GM10248 (cell line): ENCODE measurements at places on chromosomes 1 and 21.

- no peak for DNase-seq
These were observed 56.3 kb downstream of the PALMD start for GRCh38 chr1:99702221-99702620.

DNA sequence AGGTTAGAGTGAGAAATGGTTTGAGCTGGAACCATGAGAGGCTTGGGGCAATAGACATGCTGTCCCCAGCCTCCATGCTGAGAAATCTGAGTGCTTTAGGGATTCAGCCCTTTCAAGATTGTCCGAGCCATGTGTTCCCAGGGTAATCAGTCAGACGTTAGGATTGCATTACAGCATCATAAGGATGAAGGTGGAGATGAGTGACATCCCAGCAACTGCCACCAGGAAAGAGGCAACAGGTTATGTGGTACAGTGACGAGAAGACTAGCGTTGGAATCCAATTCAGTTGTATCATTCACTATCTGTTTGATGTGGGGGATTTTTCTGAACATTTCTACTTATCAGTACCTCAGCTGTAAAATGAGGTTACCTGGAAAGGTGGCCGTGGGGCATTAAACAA is 1.7 kb downstream of the CAMK1G start:
- no peak for DNase-seq

DNA sequence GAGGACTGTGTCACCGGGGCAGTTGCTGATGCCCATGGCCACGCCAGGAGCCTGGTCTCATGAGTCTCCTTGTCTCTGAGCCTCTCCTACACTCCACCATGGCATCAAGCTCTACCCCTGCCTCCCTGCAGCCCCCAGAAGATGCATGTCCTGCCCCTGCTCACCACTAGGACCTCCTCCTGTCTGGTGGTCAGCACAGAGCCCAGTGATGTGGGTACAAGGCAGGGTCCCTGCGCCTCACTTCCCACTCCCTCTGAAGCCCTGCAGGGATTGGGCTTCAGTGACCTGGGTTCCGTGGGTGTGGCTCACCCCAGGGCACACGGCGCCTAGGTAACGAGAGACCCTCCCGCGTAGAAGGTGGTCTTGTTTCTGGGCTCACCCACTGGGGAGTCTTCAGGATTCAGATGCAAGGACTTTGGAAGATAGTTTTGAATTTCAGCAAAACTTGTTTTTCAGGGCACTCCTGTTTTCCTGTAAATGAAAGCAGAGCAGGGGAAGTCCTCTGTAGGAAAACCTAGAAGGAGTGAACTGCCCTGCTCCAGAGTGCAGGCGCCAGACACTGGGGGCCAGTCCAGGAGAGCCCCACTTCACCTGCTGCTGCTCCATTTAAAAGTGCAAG is 2.8 kb downstream of the COL18A1 start:
- no peak for DNase-seq

DNA sequence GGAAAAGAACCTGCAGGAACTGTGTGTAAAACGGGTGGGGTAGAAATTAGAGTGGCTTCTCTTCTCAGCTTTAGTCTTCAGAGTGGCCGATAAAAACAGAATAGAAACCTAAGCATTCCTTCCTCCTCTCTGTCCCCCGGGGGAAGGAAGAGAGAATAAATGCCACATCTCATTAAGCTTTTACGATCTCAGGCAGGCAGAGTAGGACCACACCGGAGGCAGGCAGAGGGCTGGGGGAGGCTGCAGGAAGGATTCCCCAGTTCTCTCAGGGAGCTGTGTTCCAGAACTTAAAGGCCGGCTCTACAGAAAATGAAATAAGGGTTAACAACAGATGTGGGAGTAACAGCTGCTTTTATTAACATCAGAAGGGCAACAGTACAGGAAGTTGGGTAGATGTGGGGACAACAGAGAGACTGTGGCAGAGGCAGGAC is 24.5 kb upstream of the MEF2D start:
- no peak for DNase-seq

DNA sequence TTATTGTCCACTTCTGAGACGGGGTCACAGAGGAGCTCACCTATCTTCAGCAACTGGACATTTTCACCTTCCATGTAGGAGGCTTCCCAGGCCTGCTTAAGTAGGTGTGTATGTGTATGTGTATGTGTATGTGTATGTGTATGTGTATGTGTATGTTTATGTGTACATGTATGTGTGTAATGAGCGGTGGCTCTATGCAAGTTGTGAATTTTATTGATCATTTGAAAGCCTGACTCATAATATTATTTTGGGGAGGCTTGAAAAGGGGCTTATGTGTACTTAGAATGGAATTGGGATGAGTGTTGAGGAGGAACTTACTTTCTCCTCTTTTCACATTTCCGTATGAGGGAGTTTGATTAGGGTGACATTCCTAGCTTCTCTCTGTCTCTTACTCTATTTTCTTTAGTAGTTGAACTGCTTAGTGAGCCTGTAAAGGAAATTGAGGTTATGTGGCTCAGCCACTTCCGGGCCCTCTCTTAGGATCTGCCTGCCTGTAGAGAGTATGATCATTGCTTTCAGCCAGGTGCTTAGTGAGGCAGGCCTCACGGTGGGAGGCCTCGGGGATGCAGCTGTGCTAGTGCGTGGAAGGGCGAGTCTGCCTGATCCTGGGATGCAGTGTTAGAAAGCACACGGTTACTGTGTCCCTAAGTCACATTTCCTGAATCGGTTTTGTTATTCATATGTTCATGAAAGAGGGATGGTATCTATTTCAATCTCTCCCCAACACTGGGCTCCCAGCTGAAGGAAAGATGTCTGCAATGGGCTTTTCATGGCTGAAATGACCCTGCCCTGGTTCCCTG is 61.0 kb downstream of the IER5 start:
- DNase-seq = peak; percentile 59

DNA sequence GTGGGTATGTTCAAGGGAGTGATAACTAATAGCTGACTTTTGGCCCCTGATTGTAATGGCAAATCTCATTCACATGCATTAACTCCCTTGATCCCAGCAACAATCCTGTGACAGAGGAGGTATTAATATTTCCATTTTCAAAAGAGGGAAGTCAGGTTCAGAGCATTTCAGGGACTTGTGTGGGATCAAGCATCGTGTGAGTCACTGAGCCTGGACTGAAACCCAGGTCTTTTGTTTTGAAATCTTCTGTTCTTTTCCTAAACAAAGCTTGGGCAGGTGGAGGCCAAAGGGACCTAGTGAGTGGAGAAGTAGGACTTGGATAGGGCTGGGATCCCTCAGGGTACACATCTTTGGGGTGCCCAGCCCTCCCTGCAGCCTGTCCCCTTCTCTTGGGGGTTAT is 37.9 kb downstream of the ETNK2 start:
- DNase-seq = no peak

DNA sequence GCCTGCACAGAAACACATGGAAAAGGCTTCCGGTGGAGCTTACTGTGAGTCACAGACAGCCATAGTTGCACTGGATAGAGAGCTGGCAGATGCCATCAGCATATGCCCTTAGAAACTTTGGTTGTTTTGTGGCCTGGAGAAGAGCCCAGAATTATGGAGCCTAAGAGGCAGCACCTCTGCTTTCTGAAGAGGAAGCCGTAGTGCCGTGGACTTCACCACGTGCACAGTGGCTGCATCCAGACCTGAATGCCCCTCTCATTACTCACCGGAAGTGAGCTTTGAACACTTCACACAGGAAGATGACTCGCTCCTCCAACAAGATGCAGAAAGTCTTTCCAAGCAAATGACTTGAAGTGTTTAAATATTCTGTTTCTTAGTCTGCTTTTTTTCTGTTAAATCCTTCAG is 28.4 kb downstream of the JUN start:
- peak; percentile 44 for DNase-seq

GRCh38 chr1:167430849-167431242 is 87.5 kb downstream of the CD247 start:
- no peak for DNase-seq

DNA sequence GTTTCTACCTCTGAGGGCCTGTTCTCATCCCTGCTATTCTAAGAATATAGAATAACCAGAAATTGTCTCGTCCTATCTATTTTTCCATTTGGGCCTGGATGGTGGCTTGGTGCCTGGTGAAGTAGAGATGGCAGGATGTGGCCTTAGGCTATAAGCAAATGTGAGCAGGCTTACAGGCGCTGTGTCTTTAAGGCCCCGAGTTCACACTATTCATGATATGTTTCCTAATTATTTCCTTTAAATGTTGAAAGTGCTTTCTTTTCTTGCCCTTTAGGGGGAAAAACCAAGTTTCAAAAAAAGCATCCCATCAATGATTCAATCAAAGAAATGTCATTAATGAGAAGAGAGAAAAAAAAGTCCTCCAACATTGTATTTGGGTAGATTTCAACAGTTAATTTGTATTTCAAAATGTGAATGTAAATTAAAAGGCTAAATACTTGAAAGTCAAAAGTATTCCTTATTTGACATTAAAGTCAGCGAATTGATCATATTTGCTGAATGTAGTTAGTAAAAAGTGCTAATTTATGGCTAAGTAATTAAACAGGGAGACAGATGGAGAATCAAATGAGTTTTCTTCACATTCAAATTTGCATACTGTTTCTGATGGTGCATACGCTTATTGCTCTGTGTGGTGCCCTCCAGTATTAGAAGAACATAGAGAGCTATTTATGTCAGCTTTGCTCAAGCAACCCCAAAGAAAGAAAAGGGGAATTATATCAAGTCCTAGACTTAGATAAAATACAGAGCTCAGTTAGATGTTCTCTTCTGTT is 34.0 kb upstream of the HUNK start:
- no peak for DNase-seq

DNA sequence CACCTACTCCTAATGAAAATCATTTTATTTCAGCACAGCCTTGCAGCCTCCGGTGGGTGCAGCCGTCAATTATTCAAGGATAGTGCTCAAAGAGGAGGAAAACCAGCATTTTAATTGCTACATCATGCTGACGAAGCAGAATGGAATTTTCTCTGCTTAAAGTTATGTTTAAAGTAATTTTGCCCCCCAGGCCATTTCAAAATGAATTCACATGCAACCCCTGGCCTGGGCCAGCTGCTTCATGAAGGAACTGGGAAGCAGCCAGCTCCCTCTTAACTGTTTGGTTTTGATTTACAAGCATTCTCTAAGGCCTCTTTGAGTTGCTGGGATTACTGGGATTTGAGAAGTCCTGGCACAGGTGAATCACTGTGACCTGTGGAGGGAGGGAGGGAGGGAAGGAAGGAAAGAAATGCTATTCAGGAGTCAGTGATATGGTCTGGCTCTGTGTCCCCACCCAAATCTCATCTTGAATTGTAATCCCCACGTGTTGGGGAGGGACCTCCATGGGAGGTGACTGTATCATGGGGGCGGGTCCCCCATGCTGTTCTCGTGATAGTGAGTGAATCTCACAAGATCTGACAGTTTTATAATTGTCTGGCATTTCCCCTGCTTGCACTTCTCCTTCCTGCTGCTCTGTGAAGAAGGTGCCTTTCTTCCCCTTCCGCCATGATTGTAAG is 66.0 kb downstream of the PGBD5 start:
- no peak for DNase-seq

- DNase-seq = no peak
These were observed 27.1 kb downstream of the POU2F1 start for GRCh38 chr1:167247754-167248153.

GRCh38 chr1:52479076-52479475 is 73.8 kb downstream of the TUT4 start:
- no peak for DNase-seq

DNA sequence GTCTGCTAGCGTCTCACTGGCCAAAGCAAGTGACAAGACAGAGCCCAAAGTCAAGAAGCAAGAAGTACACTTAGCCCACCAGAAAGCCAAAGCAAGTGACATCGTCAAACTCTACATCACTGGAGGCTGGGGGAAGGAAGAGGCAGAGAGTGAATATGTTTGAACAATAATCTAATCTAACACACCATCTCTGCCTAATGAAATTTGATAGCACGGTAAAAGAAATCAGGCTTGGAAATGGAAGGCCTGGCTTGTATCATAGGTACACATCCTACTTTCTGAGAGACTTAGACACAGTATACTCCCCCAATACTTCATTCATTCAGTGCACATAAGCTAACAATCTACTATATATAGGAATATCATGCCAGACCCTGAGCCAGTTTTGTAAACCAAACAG is 26.3 kb downstream of the TRABD2B start:
- DNase-seq = no peak

GRCh38 chr1:114323959-114324661 is 170.4 kb upstream of the SYT6 start:
- DNase-seq = no peak

- DNase-seq = peak; percentile 42
These were observed 42.1 kb downstream of the ARHGEF10L start for GRCh38 chr1:17581389-17582123.

- DNase-seq = no peak
These were observed 27.8 kb downstream of the SMIM12 start for GRCh38 chr1:34831721-34832246.

DNA sequence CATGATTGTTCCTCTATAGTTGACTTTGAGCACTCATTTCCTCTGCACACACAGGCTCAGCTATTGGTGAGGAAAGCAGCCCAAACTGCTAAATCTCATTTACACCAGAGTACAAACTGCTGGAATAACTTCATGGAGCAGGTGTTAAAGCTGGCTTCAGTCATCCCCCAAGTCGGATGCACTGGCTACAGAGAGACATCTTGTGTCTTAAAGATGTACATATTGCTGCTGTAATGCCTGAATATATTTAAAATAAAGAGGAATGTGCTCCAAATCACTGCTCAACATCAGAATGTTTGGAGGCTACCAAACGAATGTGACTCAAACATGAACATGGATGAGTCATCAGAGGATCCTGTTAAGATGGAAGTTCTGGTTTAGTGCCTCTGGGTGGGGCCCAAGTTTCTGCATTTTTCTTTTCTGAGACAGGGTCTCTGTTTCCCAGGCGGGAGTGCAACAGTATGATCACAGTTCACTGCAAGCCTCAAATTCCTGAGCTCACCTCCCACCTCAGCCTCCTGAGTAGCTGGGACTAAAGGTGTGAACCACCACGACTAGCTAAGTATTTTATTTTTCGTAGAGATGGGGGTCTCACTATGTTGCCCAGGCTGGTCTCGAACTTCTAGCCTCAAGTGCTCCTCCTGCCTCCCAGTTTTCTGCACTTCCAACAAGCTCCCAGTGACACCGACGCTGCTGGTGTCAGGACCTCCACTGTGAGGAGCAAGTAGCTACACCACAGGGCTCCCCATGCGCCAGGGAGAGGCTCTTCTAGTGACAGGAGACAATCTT is 79.0 kb upstream of the KRTAP19-8 start:
- no peak for DNase-seq
